ENCODE measurements at places on chromosomes 6 and 20. TPM values are rescaled to one million over a fixed set of nuclear protein-coding genes. Genes with fewer than 3 reads are reported as not detected.

GRCh38 chr6:113018351-113019151, 671.4 kb downstream of the RFPL4B start:
- H3K36me3 ChIP-seq = no peaks in the 10 kb centered on the region
- H3K4me1 ChIP-seq = no peaks in the 10 kb centered on the region
- no peak overlapping the region for H3K27ac ChIP-seq
- no peak for DNase-seq
- H3K4me3 ChIP-seq = no peak overlapping the region
- no peaks in the 10 kb centered on the region for H3K27me3 ChIP-seq

GRCh38 chr6:42113936-42114636, 28.3 kb downstream of the C6orf132 start:
- DNase-seq = no peak
- no peaks in the 10 kb centered on the region for H3K36me3 ChIP-seq
- H3K27me3 ChIP-seq = no peaks in the 10 kb centered on the region
- no peaks in the 10 kb centered on the region for H3K4me1 ChIP-seq
- H3K27ac ChIP-seq = no peak overlapping the region

GRCh38 chr6:88815491-88815890, 147.9 kb downstream of the RNGTT start:
- no peaks in the 10 kb centered on the region for H3K4me1 ChIP-seq
- no peak overlapping the region for H3K27ac ChIP-seq
- no peaks in the 10 kb centered on the region for H3K36me3 ChIP-seq
- DNase-seq = no peak

GRCh38 chr6:100453701-100454521, 10.8 kb downstream of the SIM1 start:
- no peaks in the 10 kb centered on the region for H3K36me3 ChIP-seq
- H3K27me3 ChIP-seq = peaks cover 100% of the 10 kb centered on the region
- no peaks in the 10 kb centered on the region for H3K4me1 ChIP-seq
- H3K27ac ChIP-seq = no peak overlapping the region
- no peak for DNase-seq

GRCh38 chr6:25359191-25359861, 80.2 kb downstream of the CARMIL1 start:
- H3K27me3 ChIP-seq = no peaks in the 10 kb centered on the region
- H3K27ac ChIP-seq = no peak overlapping the region
- no peak for DNase-seq
- H3K4me1 ChIP-seq = peaks cover 17% of the 10 kb centered on the region
- H3K4me3 ChIP-seq = no peak overlapping the region
- H3K36me3 ChIP-seq = no peaks in the 10 kb centered on the region

DNA sequence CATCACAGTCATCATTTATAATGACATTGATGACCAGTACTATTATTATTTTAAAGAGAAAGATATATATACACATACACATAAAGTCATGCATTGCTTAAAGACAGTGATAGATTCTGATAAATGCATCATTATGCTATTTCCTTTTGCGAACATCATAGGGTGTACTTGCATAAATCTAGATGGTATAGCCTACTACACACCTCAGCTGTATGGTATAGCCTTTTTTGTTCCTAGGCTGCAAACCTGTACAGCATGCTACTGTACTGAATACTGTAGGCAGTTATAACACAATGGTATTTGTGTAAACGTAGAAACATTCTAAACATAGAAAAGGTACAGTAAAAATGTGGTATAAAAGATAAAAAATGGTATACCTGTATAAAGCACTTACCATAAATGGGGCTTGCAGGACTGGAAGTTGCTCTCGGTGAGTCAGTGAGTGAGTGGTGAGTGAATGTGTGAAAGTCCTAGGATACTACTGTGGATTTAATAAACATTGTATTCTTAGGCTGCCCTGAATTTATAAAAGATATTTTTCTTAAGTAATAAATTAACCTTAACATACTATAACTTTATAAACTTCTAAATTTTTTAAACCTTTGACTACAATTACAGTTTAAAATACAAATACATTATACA, 23.9 kb downstream of the QKI start:
- H3K27ac ChIP-seq = no peak overlapping the region
- no peaks in the 10 kb centered on the region for H3K27me3 ChIP-seq
- peaks cover 4% of the 10 kb centered on the region for H3K36me3 ChIP-seq
- peaks cover 40% of the 10 kb centered on the region for H3K4me1 ChIP-seq

- no peaks in the 10 kb centered on the region for H3K36me3 ChIP-seq
- no peak for DNase-seq
- H3K27me3 ChIP-seq = peaks cover 68% of the 10 kb centered on the region
- peaks cover 24% of the 10 kb centered on the region for H3K4me1 ChIP-seq
Measured at GRCh38 chr20:3237958-3238615, 903 bp downstream of the SLC4A11 start.

The NAPB gene
- 2.4 TPM for polyA plus RNA-seq

The LIN28B gene
- polyA plus RNA-seq = not detected
